ENCODE measurements at places on chromosomes 6 and 20.

DNA sequence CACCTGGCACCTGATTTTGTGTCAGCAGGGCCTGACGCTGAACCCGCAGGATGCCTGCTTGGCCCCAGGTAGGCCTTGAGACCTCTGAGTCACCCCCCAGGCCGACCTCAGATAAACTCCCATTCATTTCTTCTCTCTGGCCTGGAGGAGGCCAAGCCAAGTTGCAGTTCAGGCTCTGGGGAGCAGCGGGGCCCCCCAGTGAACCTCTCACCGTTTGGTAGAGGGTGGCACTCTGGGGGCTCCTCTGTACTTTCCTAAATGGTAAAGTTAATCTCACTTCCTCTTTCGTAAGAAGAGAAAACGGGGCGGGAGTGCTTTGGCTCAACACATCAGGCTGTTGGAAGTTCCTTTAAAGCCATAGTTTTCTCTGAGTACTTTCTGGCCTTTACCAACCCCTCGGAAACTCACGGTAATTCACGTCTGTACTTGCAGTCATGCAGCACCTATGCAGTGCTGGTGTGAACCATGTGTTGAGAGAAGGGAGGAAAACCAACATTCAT is 2.8 kb downstream of the SIRPA start:
- no peak for DNase-seq

DNA sequence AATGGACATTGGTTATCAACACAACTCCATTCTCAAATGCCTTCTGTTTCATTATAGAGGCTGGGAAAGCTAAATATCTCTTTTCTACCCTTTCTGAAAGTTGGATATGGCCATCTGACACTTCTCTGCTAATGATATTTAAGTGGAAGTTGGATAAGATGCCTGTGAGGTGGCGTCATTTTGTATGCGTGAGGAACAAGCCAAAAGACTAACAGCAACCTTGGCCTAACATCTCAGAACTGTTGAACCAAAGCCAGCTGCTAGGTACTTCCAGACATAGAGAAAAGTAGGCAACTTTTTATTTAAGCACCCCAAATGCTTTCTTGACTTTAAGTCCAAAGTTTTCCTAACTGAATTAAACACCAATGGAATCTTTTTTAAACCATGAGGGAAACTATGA is 708.4 kb downstream of the CD109 start:
- no peak for DNase-seq

- no peak for DNase-seq
Observed at GRCh38 chr6:46323966-46324622, 153.3 kb upstream of the ENPP5 start.

DNA sequence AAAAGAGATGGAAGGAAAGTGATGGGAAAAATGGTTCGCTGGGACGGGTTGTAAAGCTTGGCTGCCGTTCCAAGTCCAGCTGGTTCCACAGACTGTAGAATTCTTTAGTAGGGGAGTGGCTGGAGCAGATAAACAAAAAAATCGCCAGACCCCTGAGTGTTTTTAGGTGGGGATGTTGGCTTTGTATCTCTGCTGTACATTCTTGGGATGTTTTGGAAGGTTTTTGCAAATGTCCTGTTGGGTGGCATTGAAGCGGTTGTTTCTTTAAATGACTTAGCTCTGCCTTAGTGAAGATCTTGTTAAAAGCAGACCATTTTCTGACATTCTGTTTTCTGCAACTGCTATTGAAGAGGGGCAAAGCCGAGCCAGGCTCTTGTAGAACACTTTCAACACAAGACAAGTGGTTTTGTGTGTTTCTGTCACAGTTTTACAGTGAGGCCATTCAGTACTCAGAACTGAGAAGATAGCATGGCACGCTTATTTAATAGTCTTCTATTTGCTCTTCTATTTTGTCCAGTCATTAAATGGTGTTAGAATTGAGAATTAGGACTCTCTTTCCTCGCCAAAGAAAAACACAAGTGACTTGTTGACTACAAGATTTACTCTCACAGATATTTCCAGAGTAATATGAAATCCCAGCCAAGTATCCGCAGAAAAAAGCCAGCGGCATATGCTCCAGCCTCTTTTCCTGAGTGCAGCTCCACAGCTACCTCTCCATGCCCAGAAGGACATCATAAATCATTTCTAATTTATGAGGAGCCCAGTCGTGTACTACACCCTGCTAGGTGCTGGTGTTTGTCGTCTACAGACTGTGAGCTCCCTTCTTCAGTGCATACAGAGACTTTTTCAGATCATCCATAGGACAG is 65.8 kb downstream of the PHACTR2 start:
- DNase-seq, result no peak

DNA sequence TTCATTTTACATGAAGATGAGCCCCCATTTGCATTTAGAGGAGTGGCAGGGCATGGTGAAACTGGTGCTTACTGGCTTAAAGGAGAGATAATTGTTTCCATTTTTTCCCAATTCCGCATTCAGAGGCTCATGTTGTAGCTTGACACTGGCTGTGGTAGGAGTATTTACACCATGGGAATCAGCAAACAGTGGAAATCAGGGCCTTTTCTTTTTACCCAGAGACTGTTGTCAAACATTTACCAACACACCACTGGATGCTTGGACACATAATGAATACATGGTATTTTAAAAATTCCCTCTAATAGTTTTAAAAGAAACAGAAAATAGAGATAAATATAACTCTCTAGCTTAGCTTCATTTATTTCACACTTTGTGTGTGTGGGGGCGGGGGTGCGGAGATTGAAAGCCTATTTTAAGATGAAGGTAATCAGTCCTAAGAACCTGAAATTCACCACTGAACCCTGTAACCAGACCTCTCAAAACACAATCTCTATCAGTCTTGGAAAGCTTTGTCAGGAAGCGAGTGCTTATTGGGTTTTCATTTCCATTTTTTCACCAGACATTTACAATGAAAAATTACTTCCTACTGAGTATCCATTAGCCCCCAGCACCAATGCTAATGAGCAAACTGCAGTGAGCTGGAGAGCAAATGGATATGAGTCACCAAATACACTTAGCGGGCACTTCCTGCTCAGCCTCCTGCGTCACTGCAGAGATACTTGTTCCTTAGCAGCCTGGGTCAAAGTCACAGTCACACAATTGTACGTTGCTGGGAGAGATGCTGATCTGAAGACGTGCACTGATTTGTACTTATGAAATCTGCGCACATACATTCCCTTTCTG is 532.0 kb downstream of the BCKDHB start:
- DNase-seq, result no peak

GRCh38 chr20:59580146-59580946 is 24.0 kb upstream of the PHACTR3 start:
- DNase-seq, result no peak

GRCh38 chr6:157267109-157267611 is 56.2 kb downstream of the TMEM242 start:
- DNase-seq, result no peak

- DNase-seq, result no peak
Observed at GRCh38 chr6:159973406-159973805, 4.5 kb downstream of the IGF2R start.

DNA sequence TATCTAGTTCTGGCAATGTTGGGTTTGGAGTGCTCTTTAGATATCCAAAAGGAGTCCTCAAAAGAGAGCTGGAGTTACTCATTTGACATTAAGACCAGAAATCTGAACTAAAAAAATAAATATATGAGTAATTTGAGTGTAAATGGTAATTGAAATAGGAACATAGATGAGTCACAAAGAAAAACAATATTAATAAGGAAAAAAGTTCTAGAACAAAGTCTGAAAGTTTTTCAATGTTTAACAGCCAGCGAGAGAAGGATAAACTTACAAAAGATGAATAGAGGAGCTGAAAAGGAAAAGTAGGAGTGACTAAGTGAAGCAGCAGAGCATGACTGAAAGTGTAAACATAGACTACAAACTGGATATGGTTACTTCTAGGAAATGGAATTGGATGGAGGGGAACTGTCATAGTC is 46.8 kb downstream of the EPM2A start:
- DNase-seq, result no peak

GRCh38 chr6:29651413-29652197 is 5.3 kb upstream of the MOG start:
- no peak for DNase-seq

DNA sequence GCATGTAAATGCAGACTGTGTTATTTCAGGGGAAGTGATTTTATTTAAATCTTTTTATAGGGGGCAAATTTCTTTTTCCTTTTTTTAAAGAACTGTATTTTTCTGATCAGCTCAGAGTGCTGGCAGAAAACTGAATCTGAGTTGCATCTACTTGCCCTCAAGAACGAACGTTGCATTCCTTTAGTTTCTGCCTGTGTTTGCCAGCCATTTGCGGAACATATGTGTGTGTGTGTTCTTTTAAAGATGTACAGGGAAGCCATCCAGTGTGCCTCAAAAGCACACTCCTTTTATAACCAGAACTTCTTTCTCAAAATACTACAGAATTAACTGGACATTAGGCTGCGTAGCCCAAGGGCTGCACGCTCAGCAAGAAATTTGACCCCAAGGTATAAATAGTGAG is 25.8 kb upstream of the INSM1 start:
- no peak for DNase-seq

GRCh38 chr6:12289365-12289919 is 719 bp upstream of the EDN1 start:
- DNase-seq, result peak; percentile 27

GRCh38 chr6:53031281-53031680 is 33.9 kb upstream of the FBXO9 start:
- DNase-seq, result no peak

DNA sequence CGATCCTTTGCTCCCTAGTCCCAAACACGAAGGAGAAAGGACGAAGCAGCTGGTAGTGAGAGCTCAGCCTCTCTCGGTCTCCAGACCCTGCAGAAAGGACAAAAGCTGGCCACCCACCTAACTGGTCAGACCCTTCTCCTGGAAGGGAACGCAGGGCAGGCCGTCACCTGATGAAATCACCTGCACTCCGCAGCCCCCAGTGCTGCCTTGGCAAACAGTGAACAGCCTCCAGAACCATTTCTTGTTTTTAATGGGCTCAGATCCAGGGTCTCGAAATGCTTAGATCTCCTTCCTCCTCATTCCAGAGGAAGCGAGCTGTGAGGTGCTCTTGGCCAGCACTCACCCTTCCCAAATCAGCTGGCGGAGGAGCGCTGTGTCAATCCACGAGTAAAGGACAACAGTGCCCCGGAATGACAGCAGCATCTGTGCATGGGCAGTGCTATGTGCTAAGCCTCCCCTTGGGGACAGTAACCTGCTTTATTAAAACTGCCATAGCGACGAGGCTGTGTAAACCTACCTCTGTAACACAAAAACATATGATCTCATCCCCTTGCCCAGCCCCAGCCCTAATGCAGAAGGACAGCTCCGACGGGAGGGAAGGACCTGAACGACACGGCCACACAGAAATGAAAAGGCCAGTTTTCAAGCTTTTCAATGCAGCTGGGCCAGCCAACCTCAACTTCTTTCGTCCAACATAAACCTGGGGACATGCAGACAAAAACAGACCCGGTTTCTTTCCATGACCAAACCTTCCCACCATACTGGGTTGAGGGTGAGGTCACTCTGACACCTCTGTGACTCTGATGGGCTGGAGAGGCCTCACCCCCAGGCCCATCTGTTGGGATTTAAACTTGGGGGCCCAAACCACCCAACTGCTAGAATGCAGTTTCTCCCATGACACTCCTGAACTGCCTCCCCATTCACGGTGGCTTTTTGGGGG is 43.3 kb downstream of the SULF2 start:
- DNase-seq, result no peak

DNA sequence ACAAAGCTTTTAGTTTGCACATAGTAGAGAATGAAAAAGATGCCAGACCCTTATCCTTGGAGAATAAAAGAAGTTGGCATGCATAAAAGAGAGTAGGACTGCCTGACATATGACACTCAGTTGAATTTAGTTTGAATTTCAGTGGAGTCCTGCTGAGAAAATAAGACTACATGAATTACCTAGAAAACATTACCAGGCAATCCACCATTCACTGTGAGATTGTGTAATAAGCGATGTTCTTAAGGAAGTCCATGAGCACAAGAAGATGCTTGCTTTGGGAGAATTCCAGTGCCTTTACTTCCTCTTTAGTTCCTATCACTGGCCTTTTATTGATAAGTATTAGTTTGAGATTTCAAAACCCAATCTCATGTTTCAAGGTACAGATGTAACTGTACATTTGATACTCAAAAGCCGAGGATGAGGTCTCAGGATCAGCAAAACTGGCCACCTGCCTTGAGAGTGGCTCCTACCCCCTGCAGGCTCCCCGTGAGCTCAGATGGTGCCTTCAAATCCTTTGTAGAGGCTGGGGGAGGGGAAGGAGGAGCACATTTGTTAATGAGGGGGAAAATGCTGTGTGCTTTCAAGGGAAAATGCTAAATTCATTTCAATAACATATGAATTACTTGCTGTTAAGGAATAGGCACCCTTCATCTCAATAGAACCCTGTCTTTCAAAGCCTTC is 11.2 kb upstream of the UNC93A start:
- DNase-seq, result no peak

GRCh38 chr6:16754876-16755275 is 6.4 kb downstream of the ATXN1 start:
- no peak for DNase-seq

GRCh38 chr20:32205110-32205842 is 2.3 kb downstream of the PLAGL2 start:
- DNase-seq, result no peak

DNA sequence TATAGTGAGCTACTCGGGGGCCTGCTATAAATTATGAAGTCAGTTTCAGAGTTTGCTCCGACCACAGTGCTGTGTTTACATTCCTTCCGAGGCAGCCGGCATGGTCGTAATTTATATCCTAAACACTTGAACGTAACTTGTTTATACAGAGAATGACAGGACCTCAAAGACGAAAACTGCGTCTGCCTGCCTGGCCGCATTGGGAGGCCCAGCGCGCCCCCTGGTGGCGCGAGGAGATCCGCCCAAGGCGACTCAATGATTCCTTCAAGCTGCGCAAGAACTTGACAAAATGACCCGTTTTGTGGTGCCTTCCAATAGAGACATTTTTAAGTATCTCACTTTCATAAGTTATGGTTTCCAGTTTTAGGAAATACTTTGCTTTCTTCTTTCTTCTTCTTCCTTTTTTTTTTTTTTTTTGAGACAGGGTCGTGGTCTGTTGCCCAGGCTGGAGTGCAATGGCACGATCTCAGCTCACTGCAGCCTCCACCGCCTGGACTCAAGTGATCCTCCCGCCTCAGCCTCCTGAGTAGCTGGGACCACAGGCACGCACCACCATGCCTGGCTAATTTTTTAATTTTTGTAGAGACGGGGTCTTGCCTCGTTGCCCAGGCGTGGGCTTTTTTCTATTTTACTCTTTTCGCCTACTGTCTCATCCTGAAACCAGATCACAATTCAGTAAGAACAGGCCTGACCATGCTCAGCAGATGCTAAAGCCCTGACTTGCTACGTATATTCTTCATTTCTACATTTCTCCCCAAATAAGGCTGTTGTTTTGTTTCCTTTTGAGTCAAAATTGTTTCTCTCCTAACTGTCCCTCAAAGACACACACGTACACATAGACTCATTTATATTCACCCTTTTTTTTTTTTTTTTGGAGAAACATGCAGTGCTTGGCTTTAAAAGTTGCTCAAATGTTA is 7.8 kb downstream of the FOXF2 start:
- peak; percentile 59 for DNase-seq

GRCh38 chr20:14049111-14049510 is 53.8 kb downstream of the MACROD2 start:
- no peak for DNase-seq

DNA sequence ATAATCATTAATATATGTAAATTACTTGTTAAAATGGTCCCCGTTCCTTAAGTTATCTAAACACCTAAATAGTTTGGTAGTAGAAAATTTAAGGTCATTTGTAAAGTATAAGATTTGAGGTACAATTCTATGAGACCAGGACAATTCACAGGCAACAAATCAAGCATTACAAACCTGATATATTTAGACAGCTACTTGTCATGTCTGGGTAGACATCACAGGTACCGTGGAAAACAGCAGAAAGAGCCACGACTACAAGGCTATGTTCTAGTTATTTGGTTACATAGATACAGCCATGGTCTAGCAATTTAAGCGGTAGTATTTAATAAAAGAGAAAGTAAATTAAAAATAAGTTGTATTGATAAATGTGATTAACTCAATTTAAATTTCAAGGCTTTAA is 393.1 kb upstream of the ID4 start:
- DNase-seq, result no peak

Measured in activated gamma-delta T cell treated with Interleukin-2 at 50 U/mL for 16 hours (primary cell).